Activated T-cell treated with anti-CD3 and anti-CD28 coated beads, Interleukin-2, amount 50 U/mL, for 72 hours (primary cell): ENCODE measurements at places on chromosomes 2 and 18.

GRCh38 chr2:230983566-230983965 lies 12.4 kb upstream of the SPATA3 start:
- peaks cover 8% of the 10 kb centered on the region for H3K27me3 ChIP-seq
- H3K4me3 ChIP-seq, result peak overlapping the region; percentile 87
- DNase-seq, result no peak
- no peak overlapping the region for H3K27ac ChIP-seq
- peaks cover 3% of the 10 kb centered on the region for H3K36me3 ChIP-seq
- H3K4me1 ChIP-seq, result peaks cover 77% of the 10 kb centered on the region

GRCh38 chr2:168934826-168935225 lies 33.7 kb downstream of the G6PC2 start:
- no peak for DNase-seq
- H3K4me1 ChIP-seq, result no peaks in the 10 kb centered on the region
- peaks cover 17% of the 10 kb centered on the region for H3K27me3 ChIP-seq
- H3K27ac ChIP-seq, result no peak overlapping the region

DNA sequence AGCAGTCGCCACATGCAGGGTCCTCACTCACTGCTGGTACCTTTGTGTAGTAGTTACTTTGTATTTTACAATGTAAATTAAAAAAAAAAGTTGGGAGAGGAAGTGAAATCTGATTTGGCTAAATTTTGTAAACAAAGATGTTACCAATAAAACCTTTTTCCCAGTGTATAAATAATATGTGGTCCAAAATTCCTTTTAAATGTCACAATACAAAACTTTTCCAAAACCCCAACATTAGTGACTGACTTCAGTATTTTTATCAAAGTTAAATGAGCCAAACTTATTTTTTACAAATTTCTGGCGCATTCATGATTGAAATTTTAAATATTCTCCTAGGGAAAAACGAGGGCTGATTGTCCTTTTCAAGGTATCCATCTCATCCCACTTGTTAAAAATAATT lies 239.9 kb downstream of the AGAP1 start:
- H3K4me3 ChIP-seq, result no peak overlapping the region
- no peaks in the 10 kb centered on the region for H3K4me1 ChIP-seq
- H3K27ac ChIP-seq, result no peak overlapping the region
- no peak for DNase-seq
- no peaks in the 10 kb centered on the region for H3K36me3 ChIP-seq

DNA sequence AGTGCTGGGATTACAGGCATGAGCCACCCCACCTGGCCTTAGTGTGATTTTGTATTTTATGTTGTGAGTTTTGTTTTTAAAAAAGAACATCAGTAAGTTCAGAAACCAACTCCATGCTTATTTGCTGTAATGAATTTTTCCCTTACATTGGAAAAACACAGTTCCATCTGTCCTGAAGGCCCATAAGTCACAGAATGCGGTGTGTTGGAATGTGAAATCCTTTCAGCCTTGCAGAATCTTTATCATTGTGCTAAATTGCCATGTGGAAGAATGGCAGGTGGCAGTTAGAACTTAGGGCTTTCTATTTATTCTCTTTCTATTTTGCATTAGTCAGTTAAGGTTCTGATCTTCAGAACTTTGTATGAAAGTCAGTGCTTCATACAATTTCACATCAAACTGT lies 52.6 kb downstream of the NEDD4L start:
- H3K36me3 ChIP-seq, result no peaks in the 10 kb centered on the region
- no peak overlapping the region for H3K27ac ChIP-seq
- H3K4me1 ChIP-seq, result no peaks in the 10 kb centered on the region
- H3K27me3 ChIP-seq, result no peaks in the 10 kb centered on the region

DNA sequence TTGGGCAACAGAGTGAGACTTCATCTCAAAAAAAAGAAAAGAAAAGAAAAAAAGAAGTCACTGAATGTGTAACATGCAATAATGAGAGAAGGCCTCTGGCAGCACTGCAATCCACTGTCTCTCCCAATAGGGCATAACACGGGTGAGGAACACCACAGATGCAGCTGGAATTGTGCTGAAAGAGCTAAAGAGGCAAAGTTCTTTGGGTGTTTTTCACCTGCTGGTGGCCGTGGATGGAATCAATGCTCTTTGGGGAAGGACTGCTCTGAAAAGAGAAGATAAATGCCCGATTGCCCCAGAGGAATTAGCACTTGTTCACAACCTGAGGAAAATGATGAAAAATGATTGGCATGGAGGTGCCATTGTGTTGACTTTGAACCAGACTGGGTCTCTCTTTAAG lies 31.0 kb upstream of the CYBRD1 start:
- H3K36me3 ChIP-seq, result no peaks in the 10 kb centered on the region
- H3K27me3 ChIP-seq, result no peaks in the 10 kb centered on the region
- no peak for DNase-seq
- no peak overlapping the region for H3K27ac ChIP-seq
